ENCODE measurements at places on chromosomes 4 and X. TPM values are rescaled to one million over a fixed set of nuclear protein-coding genes. Genes with fewer than 3 reads are reported as not detected.

GRCh38 chrX:144531877-144532276 lies 648.0 kb downstream of the UBE2NL start:
- DNase-seq: no peak

GRCh38 chr4:10613926-10614478 lies 70.6 kb downstream of the CLNK start:
- DNase-seq: no peak

DNA sequence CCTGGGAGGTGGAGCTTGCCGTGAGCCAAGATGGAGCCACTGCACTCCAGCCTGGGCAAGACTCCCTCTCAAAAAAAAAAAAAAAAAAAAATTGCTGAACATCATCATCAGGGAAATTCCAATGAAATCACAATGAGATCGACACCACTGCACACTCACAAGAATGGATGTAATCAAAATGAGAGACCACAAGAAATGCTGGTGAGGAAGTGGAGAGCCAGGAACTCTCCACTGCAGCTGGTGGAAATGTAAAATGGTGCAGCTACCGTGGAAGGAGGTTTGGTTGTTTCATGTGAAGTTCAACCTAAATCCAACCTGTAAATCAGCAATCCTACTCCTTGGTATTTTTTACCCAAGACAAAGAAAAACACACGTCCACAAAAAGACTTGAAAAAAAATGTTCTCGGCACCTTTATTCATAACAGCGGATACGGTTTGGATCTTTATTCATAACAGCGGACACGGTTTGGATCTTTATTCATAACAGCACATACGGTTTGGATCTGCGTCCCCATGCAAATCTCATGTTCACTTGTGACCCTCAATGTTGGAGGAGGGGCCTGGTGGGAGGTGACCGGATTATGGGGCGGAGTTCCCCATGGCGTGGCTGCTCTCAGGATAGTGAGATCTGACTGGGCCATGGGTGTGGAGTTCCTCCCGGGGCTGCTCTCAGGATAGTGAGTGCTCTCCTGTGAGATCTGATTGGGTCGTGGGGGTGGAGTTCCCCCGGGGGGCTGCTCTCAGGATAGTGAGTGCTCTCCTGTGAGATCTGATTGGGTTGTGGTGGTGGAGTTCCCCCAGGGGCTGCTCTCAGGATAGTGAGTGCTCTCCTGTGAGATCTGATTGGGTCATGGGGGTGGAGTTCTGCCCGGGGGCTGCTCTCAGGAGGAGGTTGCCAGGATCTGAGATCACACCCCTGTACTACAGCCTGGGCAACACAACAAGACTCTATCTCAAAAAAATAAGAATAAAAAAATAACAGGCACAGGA lies 7.7 kb downstream of the GAK start:
- DNase-seq: peak; percentile 78

DNA sequence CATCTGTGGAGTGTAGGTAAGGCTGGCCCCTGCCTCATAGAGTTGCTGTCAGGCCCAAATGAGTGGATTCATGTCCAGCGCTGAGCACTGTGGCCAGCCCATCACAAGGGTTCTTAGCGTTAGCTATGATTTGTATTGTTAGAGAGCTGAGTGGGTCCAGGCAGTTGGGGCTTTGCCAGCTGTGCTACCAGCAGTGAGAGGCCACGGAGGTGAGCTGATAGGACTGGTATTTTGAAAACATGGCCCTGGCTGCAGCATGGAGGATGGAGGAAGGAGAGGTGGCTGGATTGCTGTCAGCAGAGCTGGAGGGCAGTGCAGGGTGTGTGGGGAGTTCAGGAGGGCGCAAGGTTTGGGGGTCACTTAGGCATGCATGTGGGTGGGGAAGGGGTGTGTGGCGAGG lies 69.8 kb downstream of the PSAPL1 start:
- no peak for DNase-seq

DNA sequence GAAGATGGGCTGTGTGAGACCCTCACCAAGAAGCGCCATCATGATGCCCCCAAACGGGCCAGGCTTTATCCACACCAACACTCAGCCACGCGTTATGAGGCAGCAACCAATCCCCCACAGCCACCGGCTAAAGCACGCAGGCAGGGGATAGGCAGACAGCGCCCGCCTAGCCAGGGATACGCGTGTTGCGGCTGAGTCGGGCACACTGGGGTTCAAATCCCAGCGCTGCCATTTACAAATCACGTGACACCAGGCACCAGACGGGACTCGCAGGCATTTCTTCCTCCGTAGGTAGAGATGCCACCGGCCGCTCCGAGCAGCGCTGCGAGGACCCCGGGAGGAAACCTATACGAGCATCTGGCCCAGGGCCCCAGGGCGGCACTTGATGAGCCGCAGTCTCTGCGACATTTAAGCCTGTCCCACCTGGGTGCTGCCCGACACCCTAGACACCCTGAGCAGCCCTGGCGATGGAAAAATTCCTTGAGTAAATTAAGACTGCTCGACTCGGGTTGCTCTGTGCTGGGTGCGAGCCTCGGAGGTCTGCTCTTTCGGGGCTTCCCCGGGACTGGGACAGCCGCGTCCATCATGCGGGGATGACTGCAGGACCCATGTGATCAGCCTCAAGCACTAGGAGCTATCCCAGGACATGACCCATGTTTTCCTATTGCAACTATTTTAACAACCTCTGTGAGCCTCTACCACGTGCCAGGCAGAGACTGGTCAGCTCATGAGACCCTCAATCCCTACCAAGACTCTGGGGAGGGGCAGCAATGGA lies 6.3 kb downstream of the ABLIM2 start:
- no peak for DNase-seq

- DNase-seq: no peak
These were observed 32.1 kb downstream of the UBE2K start for GRCh38 chr4:39730072-39730471.

GRCh38 chr4:156309031-156309430 lies 355.4 kb upstream of the CTSO start:
- DNase-seq: no peak

GRCh38 chr4:22901631-22902030 lies 208.9 kb downstream of the GBA3 start:
- no peak for DNase-seq

DNA sequence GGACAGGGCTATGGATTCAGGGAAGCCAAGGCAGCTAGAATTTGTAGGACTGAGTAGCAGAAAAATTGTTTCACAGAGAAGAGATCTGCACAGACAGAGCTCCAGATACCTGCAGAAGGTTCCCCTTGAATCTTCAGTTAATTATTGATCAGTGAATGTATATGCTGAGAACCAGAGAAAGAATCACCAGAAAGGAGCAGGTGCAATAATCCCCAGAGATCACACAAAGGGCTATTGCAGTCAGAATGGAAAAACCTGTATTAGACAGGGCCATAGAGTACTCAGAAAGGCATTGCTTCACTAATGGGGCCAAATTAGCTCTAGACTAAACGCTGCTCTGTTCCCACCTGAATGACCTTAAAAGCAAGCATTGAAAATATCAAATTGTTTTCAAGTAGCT lies 35.5 kb upstream of the SMAD1 start:
- no peak for DNase-seq

- no peak for DNase-seq
These were observed 39.5 kb downstream of the WDR1 start for GRCh38 chr4:10077076-10077475.

- DNase-seq: no peak
These were observed 357 bp upstream of the ETNPPL start for GRCh38 chr4:108763226-108763593.

DNA sequence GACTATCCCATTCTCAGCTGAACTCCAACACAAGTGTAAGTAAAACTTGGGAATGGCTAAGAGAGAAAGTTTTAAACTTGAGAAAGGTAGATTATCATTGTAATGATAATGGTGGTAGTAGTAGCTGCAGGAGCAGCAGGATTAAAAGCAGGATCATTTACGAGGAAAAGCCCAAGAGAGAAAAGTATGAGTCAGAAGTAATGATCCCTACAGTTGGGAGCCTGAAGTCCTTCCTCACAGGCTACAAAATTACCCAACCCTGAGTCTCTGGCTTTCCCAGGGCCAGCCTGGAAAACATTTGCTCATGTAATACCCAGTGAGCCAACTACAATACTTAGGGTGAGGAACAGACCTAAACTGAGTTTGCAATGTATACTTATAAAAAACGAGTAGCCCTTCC lies 4.4 kb upstream of the PRDM8 start:
- peak; percentile 92 for DNase-seq

DNA sequence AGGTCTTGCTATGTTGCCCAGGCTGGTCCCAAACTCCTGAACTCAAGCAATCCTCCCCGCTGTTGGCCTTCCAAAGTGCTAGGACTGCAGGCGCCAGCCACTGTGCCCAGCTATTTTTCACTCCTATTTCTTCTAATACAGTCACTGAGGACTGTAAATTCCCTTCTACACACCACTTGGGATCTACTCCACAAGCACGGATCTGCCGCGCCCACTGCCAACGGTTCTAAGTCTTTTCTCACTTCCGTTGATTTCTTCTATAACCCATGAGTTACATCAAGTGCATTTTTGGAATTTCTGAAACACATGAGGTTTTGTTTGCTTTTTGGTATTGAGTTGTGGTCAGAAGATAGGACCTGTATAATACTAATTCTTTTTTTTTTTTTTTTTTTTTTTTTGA lies 48.6 kb downstream of the FAM53A start:
- no peak for DNase-seq

GRCh38 chr4:150862829-150863228 lies 152.3 kb downstream of the LRBA start:
- DNase-seq: no peak

- DNase-seq: no peak
These were observed 36.4 kb upstream of the MAN2B2 start for GRCh38 chr4:6538575-6538974.

- no peak for DNase-seq
These were observed 117.0 kb upstream of the TEX13C start for GRCh38 chrX:125202591-125203248.

DNA sequence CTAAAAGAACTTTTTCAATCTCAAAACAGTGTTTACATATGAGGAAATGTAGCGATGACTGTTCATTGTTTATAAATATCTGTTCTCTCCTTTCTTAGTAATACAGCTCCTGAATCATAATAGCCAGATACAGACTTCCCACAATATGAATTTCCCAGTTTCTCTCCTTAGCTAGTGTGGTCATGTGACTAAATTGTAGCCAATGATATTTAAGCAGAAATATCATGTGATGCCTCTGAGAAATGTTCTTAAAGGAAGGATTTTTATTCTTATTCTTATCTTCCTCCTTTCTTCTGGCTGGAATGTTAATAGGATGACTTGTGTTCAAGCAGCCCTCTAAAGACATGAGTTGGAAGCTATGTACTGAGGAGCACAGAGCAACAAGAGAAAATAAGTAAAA lies 383.7 kb upstream of the ATOH1 start:
- DNase-seq: peak; percentile 48

DNA sequence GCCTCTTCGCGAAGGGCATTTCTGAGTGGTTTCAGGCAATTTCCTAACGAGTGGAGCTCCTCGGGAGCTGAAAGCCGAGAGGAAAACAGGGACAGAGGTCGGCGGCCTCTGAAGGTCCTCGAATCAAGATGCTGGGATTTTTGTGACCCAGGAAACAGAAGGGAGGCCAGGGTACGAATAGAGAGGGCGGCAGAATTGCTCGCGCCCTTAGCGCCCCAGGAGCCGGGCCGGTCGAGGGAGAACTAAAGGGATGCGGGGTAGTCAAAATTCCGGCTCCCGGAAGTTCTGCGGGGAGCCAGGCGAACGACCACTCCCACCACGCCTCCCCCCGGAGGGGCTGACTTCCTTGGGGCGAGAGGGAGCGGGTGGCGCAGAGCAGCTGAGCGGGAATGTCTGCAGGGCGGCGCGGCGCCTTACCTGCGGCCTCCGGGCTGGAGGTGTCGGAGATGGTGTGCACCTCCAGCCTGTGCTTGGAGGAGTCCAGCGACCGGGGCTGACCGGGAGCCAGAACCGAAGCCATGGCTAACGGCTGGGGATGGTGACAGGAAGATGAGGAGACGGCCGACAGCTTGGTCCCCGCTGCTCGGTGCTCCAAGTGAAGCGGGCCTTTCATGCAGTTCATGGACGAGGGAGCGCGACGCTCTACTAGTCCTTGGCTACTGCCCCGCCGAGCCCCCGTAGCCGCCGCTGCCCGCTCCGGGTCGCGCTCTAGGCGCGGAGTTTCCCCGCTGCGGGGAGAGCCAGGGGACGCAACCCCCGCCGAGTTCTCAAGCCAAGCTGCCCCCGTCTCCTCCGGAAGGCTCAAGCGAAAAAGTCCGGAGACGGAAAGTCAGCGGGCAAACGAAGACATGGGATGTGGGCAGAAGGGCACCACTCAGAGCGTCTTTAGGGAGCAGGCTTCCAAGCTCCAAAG lies 782 bp downstream of the PITX2 start:
- no peak for DNase-seq

DNA sequence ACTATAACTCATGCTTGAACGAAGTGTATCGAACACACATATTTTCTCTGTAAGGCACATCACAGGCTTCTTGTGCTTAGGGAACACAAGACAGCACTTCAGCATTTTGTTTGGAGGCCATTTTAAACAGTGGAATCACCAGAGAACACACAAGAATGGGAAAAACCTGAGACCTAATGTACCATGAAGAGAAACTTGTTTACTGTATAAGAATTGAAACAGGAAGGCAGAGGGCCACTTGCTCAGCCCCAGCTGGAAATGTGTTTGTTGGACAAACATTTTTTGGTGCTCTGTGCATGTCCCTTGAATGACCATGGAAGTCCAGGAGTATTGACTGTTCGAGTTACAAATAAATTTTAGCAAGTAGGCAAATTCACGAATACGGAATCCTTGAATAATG lies 47.5 kb downstream of the RAPGEF2 start:
- no peak for DNase-seq

DNA sequence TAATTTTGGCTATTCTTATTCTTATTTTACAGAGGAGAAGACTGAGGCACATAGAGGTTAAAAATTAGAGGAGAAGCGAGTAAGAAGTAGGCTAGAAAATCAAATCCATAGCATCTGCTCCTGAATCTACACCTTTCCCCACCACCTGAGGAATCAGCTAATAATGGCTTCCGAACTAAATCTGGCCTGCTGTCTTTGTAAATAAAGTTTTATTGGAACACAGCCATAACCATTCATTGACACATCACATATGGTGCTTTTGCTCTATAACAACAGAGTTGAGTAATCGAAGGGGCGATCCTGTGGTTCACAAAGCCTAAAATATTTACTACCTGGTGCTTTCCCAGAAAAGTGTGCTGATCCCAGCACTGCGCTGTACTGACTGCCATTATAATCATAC lies 38.2 kb downstream of the F11 start:
- no peak for DNase-seq

The XK gene
- total RNA-seq: under 0.01 TPM

The ENPEP gene
- total RNA-seq: 0.28 TPM

The STPG2 gene
- not detected for total RNA-seq

The ELOVL6 gene
- 17.5 TPM for total RNA-seq

The PASD1 gene
- total RNA-seq: not detected

The CCNA2 gene
- 59.7 TPM for total RNA-seq

The NAP1L3 gene
- 5.3 TPM for total RNA-seq

The HSD17B11 gene
- 11.3 TPM for total RNA-seq

Data from IMR-90 (cell line).